Psoas muscle (tissue), 8 donors: ENCODE measurements at places on chromosomes 4 and X.

- peak; percentile 10 for DNase-seq
Observed at GRCh38 chr4:8617486-8618040, 25.0 kb downstream of the CPZ start.

DNA sequence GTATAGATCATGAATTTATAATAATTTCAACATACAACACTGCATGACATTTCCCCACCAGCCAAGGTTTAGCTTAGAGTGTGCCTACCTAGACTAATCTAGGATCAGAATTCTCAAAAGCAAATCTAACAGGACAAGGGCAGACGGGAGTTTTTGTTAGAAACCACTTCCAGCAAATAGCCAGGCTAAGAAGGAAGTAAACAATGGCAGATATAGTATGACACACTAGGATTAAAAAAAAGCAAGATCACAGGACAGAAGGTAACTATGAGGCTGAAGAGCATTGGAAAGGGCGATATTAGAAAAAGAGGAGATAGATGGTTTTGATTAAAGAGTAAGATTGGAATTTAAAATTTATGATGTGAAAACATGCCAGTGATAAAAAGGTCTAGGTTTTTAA, 124.8 kb downstream of the LRBA start:
- DNase-seq: no peak

GRCh38 chr4:185666156-185666555, 130.8 kb upstream of the PDLIM3 start:
- no peak for DNase-seq

DNA sequence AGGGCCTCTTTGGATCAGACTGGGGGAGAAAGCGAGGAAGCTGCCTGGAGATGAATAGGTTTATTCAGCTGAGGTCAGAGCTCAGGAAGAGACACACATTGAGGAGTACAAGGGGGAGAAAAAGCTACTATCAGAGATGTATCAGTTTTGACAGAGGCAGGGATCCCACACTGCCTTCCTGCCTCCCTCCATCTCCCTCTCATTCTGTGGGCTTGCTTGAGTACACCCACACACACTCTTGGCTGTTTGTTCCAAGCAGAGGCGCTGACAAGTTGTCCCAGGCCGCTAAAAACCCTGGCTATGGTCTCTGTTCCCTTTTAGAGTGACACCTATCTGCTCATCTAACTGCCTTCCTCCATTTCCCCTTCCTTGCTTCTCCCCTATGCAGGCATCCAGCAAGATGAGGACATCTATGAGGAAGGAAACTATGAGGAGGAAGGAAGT, 5.2 kb downstream of the TSPYL2 start:
- no peak for DNase-seq

GRCh38 chr4:83067058-83067639, 32.2 kb downstream of the COPS4 start:
- no peak for DNase-seq

- no peak for DNase-seq
Observed at GRCh38 chr4:94722748-94723147, 35.0 kb upstream of the BMPR1B start.

- no peak for DNase-seq
Observed at GRCh38 chr4:53937327-53937726, 127.1 kb downstream of the CHIC2 start.

DNA sequence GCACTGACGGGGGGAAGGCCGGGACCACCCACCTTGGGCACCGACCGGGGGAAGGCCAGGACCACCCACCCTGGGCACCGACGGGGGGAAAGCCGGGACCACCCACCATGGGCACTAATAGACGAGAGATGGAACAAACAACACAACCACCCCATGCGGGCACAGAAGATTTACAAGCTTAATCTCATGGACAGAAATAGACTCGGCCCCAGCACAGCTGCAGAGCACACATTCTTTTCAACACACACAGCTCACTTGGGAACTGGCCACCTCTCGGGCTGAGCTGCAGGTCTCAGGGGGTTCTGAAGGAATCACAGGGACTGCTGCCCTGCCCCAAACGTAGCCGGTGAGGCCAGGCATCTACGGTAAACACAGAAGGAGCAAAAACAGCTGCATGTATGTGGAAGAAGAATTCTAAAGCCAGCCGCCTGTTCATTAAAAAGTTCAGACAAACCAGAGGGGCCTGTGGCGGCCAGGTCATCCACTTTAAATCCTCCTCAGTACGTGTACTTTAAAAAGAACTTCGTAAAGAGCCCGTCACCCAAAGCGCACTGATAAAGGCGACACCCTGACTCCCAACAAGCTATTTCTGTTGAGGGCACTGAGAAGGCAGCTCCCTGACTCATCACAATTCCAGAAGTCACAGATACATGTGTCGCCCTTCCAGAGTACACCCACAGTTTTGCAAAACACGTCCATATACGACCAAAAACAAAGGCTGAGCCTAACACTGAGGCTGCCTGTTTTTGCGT, 17.7 kb downstream of the PPP2R3B start:
- DNase-seq: no peak

GRCh38 chr4:48578132-48578968, 88.3 kb downstream of the ZAR1 start:
- DNase-seq: no peak

DNA sequence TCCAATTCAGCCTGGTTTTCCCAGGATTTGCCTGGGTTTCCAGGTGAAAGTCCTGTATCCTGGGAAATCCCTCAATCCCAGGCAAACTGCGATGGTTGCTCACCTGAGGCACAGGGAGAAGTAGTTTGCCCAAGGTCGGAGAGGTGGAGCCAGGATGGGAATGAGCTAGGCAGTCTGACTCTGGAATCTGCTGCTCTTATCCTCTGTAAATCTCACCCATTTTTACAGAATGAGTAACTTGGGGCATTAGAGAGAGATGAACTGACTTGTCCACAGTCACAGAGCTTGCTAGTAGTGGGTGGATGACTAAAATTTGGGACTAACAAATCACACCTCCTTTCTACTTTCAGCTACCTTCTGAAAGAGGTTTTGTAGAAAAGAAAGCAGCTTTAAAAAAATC, 9.8 kb upstream of the ARX start:
- DNase-seq: no peak

GRCh38 chr4:118816538-118817177, 19.3 kb downstream of the SEC24D start:
- no peak for DNase-seq

- no peak for DNase-seq
Observed at GRCh38 chr4:115871596-115871995, 758.2 kb upstream of the NDST4 start.

DNA sequence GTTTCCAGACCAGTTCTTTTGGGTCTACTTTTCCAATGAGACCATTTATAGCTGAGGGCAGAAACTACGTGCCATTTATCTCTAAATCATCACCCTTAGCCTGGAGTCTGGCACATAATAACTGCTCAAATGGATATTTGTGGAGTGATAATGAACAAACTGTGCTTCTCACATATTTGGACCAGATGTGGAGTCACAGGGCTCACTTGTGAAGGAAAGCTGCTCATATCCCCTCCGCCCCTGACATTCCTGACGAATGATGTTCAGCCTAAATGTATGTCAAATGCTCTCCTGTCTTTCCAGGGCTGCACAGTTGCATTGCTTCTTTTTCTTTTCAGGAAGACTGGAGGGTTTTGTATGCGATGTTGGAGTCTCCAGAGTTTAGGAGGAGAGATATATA, 110.1 kb downstream of the GBA3 start:
- no peak for DNase-seq

DNA sequence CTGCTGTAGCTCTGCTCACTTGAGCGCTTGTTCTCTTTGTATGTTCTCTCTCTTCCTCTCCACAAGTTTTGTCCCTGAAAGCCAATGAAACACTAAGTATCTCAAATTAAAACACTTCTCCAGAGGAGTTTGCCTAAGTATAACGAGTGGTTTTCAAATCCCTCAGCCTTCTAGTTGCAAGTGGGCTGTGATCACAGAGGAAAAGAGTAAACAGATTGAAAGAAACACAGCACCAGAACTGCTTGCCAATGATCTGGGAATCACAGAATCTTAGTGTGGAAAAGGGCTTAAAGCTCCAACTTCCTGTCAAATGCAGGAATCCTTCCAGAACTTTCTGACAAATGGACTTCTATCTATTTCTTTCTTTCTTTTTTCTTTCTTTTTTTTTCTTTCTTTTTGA, 4.8 kb upstream of the PRSS12 start:
- DNase-seq: no peak

DNA sequence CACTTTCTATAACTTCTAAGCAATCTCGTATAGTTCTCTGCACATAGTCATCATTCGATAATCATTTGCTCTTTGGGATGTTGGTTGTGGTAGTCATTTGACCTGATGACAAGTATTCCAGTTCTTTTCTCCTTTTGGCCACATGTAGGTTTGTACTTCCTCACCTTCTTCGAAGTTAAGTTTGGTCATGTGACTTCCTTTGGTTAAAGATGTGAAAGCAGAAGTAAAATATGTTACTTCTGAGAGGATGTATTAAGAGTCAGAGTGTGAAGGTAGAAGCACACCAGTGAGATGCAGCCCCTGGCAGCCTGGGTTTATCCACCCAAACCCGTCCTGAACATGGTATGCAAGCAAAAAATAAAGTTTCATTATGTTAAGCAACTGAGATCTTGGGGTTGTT, 48.9 kb upstream of the ZNF518B start:
- no peak for DNase-seq

GRCh38 chr4:93317057-93317456, 511.5 kb upstream of the ATOH1 start:
- no peak for DNase-seq

- DNase-seq: no peak
Observed at GRCh38 chr4:137359691-137360315, 172.5 kb downstream of the PCDH18 start.

GRCh38 chr4:24143741-24144140, 253.9 kb upstream of the PPARGC1A start:
- DNase-seq: no peak

- DNase-seq: no peak
Observed at GRCh38 chr4:79253924-79254323, 71.9 kb downstream of the NAA11 start.

DNA sequence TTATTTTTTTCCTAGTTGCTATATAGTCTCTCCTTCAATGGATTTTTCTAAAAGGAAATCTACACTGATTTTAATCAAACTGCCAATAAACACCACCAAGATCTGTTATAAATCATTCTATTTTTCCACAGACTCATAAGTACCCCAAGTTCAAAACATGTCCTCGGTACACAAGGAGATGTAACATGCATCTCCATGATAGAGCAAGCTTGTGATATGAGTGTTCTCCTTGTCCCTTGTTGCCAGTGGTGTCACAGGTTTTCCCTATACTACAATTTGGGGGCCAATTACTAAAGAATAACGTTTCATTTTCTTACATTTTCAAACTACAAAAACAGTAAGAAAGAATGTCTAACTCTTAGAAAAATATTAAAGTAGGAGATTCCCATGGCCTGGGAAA, 491 bp downstream of the ARHGEF6 start:
- no peak for DNase-seq

GRCh38 chr4:158159718-158160094, 13.1 kb downstream of the GASK1B start:
- no peak for DNase-seq
